Muscle of arm (tissue), 14 donors: ENCODE measurements at places on chromosomes 5 and 9.
A peak's percentile ranks its signal among the peaks of the same experiment; 100 is the strongest.

- no peak for DNase-seq
Observed at GRCh38 chr5:143311955-143312354, 91.5 kb downstream of the NR3C1 start.

DNA sequence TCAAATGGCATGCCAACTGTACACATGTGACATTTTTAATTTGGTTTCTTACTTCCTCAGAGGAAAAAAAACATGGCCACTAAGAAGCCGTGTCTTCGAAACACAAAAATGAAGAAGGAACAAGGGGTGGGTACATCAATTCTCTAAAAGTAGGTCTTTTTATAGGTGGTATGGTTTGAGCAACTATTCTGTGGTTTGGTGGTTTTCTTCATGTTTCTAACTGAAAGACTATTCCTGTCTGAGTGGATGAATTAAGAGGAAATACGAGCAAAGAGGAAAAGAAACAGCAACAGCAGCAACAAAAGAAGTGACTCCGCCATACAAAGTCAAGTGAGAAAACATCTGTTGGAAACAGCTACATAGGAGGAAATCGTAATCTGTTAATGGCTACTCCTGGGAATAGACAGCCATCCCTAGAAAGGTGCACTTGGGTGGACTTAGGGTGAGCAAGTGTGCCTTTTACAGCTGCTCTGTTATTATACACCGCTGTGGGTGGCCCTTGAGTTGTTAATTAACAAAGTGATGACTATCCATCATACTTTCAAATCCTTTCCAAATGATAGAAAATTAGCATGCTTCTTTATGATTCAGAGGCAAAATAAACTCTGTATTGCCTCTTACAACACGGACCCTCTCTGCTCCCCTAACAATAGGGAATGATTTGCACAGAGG is 575.8 kb downstream of the TLE1 start:
- no peak for DNase-seq

DNA sequence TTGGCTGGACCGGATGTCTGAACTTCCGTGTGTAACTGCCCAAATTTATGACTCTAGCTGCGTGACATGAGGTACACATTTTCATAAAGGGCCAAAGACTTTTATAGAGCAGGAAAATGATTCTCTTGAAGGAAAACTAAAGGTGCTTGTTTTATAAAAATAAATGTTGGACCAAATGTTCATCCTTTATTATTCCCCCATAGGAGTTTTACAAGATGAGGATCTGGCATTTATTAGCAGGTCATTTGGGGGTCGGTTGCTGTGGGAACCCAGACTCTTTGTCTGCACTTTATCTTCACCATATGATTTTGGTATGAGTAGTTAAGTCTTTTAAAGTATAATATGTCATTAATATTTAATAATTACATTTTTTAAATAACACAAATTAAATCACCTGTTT is 571.2 kb downstream of the EFNA5 start:
- no peak for DNase-seq

DNA sequence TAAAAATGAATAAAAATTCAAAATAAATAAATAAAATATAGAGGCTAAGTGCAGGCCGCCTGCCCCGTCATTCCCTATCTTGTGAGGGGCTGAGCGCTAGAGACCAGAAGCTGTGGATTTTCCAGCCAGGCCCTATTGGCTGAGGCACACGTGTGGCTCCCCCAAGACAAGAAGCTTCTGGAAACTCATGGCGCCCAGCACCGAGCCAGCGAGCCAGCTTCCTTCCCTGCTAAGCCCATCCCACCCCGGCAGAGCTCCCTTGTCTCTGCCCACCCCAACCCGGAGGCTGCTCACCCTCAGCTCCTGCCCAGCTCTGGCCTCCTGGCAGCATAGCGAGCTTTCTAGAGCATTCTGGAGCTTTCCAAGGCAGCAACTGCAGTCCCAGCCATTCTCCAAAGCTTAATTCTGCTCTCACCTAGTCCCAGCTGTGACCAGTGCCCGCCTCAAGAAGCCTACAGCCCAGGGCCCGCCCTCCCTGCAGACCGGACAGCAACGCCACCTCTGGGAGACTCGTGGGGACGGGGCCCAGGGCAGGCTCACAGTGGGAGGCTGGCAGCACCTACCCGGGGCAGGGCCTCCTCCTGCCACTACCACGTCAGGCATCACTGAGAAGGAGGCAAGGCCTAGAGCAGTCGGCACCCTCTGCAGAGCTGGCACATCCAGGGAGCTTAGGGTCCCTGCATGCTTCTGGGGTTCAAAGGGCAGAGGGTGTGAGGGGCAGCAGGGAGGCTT is 23.2 kb upstream of the TMEM250 start:
- DNase-seq: peak; percentile 20

GRCh38 chr9:107571148-107571547 is 81.6 kb upstream of the KLF4 start:
- no peak for DNase-seq

DNA sequence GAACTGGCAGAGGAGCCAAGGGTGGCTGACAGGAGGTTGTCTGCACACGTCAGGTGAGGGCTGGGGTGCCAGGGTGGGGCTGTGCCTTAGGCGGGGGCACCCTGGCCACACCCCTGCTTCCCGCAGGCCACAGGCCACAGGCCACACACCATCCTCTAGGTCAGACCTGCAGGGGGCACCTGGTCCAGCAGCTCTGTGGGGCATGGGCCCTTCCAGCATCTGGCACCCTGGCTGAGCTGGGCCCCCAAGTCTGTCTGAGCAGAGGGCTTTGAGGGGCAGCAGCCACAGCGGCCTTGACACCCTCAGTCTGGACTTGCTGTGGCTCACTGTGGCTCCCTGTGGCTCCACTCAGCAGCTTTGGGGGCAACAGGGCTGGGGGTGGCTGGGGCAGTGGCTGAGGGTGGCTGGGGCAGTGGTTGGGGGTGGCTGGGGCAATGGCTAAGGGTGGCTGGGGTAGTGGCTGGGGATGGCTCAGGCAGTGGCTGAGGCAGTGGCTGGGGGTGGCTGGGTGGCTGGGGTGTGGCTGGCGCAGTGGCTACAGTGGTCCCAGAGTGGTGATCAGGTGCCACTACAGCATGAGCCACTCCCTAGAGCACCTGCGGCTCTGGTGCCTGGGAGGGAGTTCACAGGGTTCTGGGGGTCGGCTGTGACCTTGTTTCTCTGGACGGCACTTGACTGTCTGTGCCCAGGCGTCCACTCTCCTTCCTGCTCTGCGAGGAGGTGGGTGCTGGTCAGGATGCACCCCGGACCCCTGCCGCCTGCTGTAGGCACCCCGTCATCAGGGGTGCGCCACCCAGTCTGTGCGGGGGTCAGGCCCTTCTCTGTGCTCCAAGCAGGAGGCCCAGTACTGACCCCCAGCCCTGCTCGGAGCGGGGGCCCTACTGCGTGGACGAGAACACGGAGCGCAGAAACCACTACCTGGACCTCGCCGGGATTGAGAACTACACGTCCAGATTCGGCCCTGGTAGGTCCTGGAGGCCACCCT is 27.1 kb downstream of the NKD2 start:
- DNase-seq: no peak

DNA sequence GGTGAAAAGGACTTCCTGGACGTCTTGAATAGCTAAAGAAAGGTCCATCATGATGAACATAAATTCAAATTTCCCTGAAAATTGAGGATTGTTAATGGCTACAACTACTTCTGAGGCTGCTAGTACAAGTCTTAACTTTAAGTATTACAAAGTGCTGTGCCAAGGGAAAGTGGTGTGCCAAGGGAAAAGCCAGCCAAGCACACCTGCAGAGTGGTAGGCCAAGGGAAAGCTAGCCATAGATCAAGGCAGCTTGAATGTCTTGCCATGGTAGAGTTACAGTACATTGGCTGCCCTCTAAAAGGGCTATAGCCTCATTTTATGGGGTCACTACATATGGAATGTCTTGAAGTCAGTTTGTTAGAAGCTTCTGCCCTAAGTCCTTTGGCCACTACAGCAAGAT is 64.2 kb downstream of the SPEF2 start:
- DNase-seq: no peak

GRCh38 chr9:132328580-132328979 is 26.2 kb downstream of the SETX start:
- DNase-seq: no peak

GRCh38 chr9:124877021-124877782 is 15.3 kb downstream of the ARPC5L start:
- DNase-seq: no peak

DNA sequence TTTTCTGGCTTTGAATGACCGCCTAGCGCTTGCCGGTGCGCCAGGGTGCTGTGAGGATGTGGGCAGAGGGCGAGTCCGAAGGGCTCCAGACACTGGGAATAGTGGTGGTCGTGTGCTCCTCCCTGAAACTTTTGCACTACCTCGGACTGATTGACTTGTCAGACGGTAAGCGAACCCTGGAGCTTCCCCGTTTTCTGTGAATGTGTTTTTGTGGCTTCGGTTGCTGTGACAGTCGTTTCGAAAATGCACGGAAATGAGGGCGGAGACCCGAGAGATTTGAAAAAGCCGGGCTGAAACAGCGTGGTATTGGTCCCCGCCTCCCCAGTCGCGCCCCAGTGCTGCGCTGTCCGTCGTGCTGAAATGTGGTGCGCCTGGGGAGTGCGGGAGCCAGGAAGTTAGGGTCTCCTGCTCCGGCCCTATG is 102.5 kb upstream of the GABRP start:
- DNase-seq: peak; percentile 45

- DNase-seq: no peak
Observed at GRCh38 chr9:75648034-75648433, 242.4 kb upstream of the PCSK5 start.
